Activated naive CD4-positive, alpha-beta T cell treated with Interleukin-2 at 50 U/mL for 16 hours (primary cell): ENCODE measurements at places on chromosomes 3 and 15.

- no peak for DNase-seq
Measured at GRCh38 chr15:68028888-68029207, 25.3 kb upstream of the PIAS1 start.

- no peak for DNase-seq
Measured at GRCh38 chr3:61927332-61927731, 366.0 kb downstream of the PTPRG start.

DNA sequence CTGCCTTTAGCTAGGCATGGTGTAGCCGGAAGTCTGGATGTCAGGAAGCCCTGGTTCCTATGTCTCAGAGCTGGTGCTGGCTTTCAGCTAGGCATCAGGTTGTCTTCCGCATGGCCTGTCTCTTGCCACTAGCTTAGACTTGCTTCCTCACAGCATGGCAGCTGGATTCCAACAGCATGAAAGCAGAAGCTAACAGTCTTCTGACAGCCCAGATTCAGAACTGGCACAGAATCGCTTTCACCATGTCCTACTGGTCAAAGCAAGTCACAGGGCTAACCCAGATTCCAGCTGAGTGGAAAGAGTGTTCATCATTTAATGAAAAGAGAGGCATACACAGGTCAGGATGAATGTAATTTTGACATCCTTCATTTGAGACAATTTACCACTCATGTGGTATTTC is 1050.5 kb downstream of the ROBO2 start:
- no peak for DNase-seq

DNA sequence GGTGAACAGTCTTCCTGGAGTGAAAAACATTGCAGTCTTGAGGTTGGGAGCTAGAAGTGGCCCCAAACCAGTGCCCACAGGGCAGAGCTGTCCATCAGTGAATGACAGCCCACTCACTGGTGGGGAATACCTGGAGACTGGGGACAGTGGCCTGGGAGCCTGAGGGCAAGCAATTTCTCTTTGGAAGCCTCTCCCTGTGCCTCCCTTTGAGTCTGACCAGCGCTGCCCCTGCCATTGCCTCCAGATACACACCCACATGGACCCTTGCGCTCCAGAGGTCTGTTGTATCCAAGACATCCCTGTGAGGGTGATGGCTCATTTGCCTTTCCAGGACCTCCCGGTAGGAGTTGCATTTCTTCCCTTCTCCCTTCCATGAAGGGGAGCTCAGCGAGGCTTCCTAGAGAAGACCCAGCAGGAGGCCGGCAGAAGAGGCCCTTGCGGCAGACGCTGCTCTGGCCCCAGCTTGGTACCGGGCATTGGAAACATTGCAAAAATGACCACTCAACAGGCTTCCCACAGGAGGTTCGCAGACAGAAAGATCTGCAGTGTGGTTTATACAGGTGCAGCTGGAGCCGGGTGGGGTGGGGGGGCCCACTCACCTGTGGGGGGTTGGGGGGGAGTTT is 38.5 kb downstream of the KLF13 start:
- no peak for DNase-seq

DNA sequence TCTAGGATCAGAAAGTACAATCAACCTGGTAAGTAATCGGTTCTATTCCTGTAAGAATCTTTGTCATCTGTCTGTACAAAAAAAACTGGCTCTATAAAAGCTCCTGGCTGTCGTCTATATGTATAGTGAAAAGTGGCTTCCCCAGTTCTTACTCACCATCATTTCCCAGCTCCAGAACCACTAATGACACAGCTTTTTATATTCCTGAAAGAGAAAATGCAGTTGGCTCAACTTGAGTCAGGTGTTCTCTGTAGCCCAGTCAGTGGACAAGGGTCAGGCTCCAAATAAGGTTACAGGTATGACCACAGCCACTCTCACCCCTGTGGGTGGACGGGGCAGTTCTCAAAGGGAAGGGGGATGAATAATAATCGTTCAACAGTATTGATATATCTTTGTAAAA is 85.1 kb downstream of the AP4E1 start:
- DNase-seq: no peak

DNA sequence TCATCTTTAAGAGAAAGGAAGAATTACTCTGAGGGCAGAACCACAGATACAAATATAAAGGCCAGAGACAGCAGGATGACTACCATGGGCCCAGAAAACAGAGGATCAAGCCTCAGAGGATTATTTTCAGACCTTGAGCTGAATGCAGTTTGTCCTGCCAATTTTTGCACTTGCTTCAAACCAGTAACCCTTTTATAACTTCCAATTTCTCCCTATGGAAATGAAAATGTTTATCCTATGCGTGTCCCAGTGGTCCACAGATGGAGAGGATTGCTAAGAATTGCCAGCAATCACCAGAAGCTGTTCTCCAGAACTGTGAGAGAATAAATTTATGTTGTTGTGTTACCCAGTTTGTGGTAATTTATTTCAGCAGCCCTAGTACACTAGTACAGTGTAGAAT is 26.4 kb upstream of the MME start:
- DNase-seq: no peak

DNA sequence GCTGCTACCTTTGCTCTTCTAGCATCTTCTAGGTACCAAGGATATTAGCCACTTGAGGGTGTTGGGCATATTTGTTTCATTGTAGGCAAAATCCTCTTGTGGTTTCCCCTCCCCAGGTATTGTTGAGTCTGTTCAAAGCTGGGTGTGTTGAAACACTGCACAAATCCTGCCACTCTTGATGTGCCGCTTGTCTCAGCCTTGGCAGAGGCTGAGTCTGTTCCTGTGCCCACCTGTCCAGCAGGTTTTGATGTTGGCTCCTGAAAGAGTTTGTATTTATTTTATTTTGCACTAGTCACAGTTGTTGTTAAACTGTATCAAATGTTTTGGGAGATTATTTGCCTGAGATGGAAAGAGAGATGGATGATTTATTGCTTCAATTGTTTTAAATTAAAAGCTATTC is 136.2 kb downstream of the USP13 start:
- DNase-seq: no peak

DNA sequence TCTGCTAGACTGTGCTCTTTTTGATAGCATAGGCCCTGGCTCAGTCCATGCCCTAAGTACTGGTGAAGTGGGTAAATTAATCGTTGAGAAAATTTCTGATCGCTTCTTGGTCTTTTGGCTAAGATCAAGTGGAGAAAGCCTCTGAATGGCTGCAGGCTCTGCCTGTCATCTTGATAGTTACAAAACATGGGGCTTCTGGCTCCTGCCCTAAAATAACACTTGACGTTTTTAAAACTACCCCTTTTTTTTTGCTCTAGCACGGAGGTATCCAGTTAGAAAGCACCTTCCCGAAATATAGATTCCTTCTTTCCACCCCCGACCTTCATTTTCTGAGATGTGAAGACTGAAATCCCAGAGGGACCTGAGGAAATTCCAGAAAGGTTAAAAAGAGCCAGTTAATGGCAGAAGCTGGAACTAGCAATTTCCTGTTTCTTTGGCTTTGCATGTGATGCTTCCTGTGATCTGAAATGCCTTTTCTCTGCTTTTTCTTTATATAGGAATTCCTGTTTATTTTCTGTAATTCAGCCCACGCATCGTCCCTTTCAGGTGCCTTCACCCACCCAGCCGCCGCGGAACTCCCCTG is 799 bp upstream of the C2CD4B start:
- no peak for DNase-seq

DNA sequence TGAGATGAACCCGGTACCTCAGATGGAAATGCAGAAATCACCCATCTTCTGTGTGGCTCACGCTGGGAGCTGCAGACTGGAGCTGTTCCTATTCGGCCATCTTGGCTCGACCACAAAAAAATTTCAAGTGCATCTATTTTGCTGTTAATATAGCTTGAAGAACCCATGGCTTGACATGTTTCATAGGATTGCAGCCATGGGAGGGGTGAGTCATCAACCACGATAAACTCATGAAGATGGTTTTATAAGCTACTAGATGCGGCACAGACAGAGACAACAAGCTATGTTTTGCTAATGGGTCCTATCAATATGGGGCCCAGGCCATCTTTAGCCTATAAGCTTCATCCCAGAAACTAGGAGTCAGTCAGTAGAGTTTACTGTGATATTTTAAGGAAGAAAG is 100.4 kb upstream of the PHLDB2 start:
- DNase-seq: no peak

- DNase-seq: no peak
Measured at GRCh38 chr3:53187430-53187829, 26.4 kb downstream of the PRKCD start.

- no peak for DNase-seq
Measured at GRCh38 chr15:63933522-63933921, 99.8 kb upstream of the HERC1 start.

- DNase-seq: no peak
Measured at GRCh38 chr15:28019594-28020309, 79.4 kb downstream of the OCA2 start.

DNA sequence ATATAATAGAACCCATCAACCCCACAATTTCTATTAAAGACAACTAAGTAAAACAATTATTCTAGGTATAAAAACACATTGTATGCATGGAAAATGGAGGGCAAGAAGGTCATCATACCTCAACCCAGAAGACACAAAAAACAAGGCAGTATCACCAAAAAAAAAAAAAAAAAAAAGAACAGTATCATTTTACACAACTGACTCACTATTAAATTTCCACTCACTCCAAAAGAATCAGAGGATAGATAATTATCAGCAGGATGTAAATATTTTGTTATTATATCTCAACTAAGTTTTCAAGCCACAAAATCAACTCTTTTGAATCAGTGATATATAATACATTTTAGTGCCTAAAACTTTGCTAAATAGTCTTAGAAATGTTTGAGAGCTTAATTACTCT is 55.0 kb downstream of the CLASP2 start:
- DNase-seq: no peak

DNA sequence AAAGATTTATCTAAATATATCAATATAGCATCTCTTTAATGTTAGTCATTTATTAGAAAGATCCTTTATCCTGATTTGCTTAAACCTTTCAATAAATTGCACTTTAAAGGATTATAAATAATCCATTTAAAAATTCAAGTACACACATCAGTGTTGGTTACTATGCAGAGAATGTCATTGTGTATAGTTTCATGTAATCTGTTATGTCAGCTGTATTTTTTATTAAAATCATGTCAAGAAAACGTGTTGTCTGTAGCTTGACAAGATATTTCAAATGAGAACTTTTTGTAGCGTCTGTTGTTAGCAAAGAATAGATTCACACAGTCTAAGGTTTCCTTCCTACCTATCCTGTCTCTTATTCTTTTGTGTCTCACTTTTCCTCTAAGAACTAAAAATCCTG is 7.8 kb downstream of the PDHB start:
- DNase-seq: no peak

DNA sequence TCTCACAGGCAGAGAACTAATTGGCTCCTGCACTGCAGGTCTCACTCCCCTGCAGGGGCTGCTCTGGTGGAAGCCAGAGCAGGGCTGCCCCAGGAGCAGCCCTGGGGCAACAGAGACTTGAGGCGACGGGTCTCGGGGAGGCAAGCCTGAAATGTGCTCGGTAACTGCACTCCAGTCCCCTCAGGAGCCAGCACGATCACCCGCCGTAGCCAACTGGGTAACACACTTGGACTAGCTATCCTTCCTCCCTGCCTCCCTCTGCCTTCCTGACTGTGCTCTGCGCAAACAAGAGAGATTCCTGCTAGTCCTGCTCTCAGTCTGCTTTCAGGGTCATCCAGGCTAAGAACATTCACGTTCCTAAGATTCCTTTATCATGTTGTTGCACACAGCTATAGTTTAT is 140.7 kb upstream of the NSMCE3 start:
- no peak for DNase-seq

GRCh38 chr15:75640483-75641178 is 607 bp upstream of the IMP3 start:
- DNase-seq: peak; percentile 53

DNA sequence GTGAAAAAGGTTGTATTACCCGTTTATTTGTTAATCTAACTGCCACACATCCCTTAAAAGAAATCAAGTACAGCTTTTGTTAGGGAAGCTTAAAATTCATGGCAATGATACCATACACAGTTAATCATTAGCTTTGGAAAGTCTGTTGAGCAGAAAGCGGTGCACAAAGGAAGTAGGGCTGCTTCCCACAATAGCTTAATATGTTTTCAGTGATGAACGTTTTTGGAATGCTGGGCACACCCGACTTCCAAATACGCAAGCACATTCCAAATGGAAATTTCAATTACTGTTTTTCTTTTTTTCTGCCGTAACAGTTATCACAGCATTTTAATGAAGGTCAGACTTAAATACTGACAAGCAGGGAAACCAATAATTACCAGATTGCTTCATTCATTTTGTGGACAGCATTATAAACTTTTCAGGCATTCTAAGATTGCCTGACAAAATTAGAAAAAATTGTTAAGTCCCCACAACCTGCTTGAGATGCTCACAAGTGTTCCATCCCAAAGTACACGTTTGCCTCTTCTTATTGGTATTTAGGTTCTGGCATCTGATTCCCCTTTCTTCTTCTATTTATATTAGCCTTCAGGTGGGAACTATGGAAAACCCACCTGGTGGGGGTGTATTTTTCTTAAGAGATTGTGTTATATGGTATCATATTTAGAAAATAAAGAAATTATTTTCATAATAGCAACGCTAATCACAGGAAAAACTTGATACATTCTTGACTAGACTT is 1.1 kb upstream of the ECT2 start:
- no peak for DNase-seq

GRCh38 chr15:61910839-61911369 is 149.3 kb downstream of the VPS13C start:
- DNase-seq: no peak

DNA sequence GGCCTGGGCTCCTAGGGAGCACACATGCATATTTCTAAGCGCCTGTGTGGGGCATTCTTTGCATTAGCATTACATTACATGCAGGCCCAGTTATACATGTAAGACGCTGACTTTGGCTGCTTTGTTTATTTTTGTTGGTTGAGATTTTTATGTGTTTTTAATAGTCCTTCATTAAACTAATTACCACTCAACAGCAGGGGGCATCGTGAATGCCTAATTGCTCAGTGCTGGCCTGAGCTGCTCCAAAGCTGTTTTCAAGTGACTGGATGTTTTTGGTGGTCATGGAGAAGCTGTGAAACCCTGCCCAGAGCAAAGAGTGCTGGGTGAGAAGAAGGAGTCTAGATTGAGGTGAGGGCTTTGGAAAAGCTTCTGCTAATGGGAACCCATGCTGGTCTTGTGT is 41.5 kb downstream of the GPD1L start:
- DNase-seq: no peak

DNA sequence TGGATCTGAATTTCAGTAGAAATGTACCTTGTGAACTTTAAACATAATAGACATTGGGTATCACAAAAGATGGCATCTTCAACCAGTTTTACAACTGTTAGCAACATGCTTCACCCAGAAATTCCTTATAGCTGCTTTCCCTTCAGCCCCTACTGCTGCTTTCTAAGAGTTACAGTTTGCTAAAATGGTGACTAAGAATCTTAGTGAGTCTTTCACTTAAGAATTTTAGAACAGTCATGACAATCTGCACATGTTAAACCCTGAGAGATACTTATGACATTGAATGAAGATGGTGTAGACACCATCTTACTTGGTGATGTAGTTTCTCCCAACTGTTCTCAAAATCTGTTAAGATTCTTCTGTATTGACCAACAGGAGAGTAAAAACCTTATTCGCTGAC is 129.7 kb upstream of the UBE2E1 start:
- no peak for DNase-seq
